ENCODE measurements at places on chromosomes 6 and 20.

GRCh38 chr6:125612345-125612846 is 137.0 kb upstream of the HEY2 start:
- DNase-seq: no peak

DNA sequence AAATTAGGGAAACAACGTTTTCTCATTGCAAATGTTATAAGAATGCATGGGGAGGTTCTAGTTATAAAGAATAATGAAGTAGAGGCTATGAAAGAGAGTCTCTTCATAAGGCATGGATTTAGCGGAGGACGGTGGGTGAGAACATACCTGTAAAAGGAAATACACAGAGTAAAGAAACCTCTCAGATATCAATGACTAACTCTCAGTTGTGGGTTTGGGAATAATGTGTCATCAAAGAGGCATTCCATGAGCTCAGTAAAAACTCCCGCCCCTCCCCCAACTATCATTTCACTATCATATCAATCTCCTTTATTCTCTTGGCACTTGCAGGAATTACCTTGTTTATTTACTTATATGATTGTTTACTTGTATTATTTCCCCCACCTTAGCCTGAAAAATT is 695.4 kb downstream of the PTPRT start:
- no peak for DNase-seq

- DNase-seq: no peak
Observed at GRCh38 chr6:169669889-169670288, 31.9 kb downstream of the WDR27 start.

- no peak for DNase-seq
Observed at GRCh38 chr20:48308232-48308781, 519.5 kb downstream of the PREX1 start.

- no peak for DNase-seq
Observed at GRCh38 chr6:163466839-163467390, 52.4 kb downstream of the QKI start.

DNA sequence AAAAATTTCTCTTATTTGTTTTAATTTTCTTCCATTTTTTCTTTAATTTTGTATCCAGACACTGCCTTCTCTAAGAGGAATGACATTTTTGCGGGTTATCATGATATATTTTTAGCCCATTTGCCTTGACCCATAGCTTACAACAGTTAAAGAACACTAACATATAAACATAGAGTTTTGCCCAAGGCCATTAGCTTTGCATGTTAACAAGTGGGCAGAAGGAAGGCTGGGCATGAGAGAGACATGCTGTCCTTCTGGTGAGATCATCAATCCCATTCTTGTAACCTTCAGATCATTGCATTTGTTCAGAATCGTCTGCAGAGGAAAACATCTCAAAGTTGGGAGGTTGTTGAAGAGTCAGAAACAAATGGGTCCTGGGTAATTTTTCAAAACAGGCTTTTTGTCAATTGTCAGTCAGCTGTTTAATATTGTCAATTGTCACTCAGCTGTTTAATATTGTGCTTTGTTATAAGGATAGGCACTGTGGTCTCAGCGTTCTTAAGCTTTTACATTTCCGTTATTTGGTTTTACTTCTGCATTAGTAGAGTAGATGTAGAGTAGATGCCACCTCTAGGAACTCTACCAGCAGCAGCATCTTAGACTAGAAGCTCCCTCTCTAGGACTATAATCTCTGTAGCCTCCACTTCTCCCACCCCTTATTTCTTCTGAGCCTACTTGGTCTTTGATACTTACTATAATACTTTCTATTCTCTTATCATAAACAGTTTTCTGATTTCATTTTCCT is 243.1 kb downstream of the ESR1 start:
- DNase-seq: no peak

- no peak for DNase-seq
Observed at GRCh38 chr6:159067334-159067733, 22.5 kb upstream of the TAGAP start.

DNA sequence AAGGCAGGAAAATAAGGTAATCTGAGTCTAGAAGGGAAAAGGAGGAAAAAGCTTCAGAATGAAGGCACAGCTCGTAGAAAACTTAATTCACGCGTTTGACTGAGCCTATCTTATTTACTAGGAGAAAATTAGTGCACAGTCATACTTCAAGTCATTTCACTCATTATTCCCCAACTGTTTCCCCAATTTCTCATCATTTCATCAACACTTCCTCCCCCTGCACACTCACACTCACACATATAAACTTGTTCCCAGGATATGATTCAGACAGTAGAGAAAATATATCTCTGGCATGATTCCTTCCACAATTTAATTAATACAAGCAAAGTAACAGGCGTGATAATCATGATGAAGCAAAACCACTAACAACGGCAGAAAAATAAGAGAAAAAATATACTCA is 94.5 kb upstream of the F13A1 start:
- DNase-seq: no peak

- DNase-seq: no peak
Observed at GRCh38 chr6:75791881-75792280, 42.8 kb downstream of the MYO6 start.

- no peak for DNase-seq
Observed at GRCh38 chr6:138896104-138896756, 91.8 kb downstream of the REPS1 start.

GRCh38 chr6:35267446-35267845 is 7.9 kb downstream of the ZNF76 start:
- no peak for DNase-seq

DNA sequence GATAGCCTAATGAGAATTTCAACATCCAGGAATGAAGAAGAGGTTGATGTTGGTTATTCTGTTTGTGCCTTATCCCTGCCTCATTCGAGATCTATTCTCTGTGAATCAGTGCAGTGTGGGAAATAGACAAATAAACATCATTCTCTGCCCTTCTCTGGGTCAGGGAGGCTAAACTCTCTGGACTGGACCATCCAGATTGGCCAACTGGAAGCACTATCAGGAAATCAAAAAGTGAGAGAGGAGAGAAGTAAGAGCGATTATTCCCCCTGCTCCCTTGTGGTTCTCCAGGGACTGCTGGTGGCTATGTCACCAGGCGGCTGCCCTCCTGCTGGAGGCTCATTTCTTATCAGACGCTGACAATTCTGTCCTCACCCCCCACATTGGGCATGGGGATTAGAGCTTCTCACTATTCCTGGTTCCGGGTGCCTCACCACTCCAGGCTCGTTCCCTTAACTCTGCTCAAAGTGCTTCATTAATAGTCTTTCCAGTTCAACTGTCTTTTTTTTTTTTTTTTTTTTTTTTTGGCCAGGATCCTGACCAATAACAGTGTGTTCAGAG is 201.7 kb upstream of the RREB1 start:
- DNase-seq: no peak

DNA sequence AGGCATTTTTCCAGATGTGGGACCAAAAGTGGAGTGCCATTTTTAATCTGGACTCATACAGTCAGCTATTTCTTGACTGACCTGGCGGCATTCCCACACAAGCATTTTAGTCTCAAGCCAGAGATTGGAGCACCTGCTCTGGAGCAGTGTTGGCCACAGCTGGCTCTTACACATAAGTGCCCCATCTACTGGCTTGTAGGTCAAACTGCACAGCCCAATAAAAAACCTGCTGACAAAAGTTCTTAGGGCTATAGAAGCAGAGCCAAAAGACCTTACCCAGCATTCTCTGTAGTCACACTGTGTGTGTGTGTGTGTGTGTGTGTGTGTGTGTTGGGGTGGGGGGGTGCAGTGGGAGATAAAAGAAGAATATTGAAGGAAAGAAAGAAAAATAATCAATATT is 38.6 kb upstream of the SENP6 start:
- no peak for DNase-seq

- no peak for DNase-seq
Observed at GRCh38 chr6:168902075-168902474, 351.6 kb downstream of the THBS2 start.

DNA sequence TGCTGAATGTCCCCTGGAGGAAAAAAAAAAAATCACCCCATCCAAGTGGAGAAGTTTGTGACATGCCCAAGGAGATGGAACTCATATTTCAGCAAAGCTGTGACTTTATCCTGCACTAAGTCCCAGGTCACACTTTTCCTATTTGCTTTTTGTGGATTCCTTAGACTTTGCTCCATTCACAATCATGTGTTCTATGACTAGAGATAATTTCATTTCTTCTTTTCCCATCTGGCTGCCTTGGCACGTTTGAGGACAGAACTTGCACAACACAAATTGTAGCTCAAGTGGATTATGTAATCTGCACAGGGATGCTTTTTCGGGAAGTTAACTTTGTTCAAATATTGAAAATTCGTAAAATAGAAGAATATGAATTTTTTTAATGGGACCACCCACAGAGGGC is 100.7 kb upstream of the PTPN1 start:
- DNase-seq: no peak

DNA sequence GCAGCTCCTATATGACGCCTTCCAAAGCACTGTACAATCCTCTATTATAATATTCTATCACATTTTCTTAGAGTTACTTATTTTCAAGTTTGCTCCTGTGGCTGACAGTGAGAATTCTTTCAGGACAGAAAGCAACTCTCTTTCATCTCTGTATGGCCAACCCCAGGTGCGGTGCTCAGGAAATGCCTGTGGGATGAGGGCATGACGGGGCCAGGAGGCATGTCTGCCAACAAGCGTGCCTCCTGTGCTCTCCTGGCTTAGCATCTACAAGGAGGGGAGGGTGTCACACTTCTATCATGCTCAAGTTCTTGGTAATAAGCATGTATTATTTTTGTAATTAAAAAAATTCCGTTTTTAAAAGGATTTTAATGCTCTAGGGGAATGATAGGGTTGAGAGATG is 11.4 kb downstream of the MRPL14 start:
- DNase-seq: no peak
